ENCODE measurements at places on chromosomes 11 and 22.

- no peak for DNase-seq
Measured at GRCh38 chr11:124988063-124988462, 34.1 kb downstream of the CCDC15 start.

GRCh38 chr22:33896575-33897447 is 23.5 kb downstream of the LARGE1 start:
- no peak for DNase-seq

- peak; percentile 68 for DNase-seq
Measured at GRCh38 chr11:35064114-35064800, 74.7 kb upstream of the CD44 start.

DNA sequence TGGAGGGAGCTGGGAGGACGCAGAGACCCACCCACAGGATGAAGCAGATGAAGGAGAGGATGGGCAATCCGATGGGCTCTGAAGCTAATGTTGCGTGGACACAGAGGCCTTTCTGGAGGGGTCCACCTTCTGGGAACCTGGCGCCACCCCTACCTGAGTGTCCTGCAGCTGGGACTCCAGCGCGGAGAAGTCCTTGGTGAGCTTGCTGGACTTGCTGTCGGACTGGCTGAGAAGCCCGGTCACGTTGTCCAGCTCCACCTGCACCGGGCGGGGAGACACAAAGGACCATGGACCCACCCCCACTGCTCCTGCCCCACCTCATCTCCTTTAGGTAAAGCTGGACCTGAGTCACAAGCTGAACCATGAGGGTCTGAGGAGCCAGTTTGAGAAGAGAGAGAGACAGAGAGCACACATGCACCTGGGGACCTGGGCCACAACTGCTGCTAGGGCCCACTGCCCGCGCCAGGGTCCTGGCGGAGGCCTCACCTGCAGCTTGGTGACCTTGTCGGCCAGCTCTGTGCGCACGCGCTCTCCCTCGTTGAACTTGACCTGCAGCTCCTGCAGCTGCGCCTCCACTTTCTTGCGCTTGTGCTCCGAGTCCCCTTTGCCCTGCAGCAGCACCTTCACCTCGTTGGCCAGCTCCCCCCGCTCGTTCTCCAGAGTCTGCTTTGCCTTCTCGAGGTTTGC is 40.8 kb downstream of the APOL1 start:
- no peak for DNase-seq

- no peak for DNase-seq
Measured at GRCh38 chr11:70483917-70484316, 85.6 kb downstream of the CTTN start.

GRCh38 chr11:57641011-57641807 is 8.5 kb downstream of the YPEL4 start:
- DNase-seq = peak; percentile 37

- no peak for DNase-seq
Measured at GRCh38 chr11:45060707-45061106, 85.7 kb upstream of the PRDM11 start.

GRCh38 chr11:2205214-2205720 is 33.7 kb upstream of the TH start:
- no peak for DNase-seq

DNA sequence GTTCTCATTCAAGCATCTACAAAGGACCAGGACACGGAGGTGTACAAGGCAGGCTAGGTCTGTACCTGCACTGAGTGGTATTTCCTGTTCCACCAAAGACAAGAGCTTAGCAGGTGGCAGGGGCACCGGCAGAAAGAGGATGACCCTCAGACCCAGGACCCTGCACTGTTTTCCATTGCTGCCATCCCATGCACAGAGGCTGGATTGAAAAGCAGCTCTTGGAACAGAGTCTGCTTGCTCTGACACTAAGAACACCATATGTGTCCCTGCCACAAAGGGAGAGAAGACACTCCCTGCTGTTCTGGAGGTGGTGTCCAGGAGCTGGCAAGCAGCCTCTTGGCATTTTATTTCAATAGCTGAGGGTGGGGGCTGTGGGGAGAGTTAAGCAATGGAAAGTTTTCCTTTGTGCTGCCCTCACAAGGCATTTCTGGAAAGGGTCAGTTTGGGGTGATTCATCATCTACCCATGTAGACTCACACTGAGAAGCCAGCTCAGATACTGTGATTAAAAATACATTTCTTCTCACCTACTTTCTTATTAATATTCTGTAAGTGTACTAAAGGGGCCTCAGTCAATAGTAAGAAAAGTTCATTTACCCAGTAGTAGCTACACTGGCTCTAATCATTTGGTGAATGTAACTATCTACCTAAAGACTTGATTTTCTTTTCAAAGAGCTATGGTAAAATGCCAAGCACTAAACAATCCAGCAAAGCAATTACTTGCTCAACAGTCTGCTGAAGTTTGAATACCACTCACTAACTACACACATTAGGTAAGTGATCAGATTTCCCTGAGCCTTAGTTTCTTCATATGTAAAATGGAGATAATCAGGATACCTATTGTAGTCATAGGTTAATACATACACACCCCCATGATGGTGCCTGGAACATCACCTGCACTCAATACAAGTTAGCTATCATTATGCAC is 55.2 kb downstream of the SLC1A2 start:
- DNase-seq = peak; percentile 61

- DNase-seq = no peak
Measured at GRCh38 chr22:49853981-49854831, 562 bp downstream of the ZBED4 start.

- DNase-seq = no peak
Measured at GRCh38 chr11:64298966-64299846, 952 bp upstream of the CATSPERZ start.

GRCh38 chr11:914204-914603 is 3.6 kb upstream of the CHID1 start:
- DNase-seq = no peak

DNA sequence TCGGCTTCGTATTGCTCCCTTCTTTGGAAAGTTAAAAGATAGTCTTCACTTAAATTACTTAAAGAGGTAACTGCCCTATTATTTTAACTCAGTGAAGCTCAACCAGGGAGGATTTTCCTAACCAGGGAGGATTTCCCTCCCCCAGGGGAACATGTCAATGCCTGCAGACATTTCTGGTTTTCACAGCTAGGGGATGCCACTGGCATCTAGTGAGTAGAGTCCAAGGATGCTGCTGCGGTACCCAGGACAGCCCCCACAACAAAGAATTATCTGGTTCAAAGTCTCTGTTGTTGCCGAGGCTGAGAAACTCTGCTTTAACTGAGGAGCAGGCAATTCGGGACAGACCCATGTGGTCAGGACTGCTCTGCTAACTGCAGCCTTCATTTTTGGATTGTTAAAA is 82.2 kb downstream of the DEPDC5 start:
- no peak for DNase-seq

GRCh38 chr11:108838792-108839105 is 173.9 kb downstream of the DDX10 start:
- DNase-seq = no peak

GRCh38 chr11:7261578-7261977 is 9.9 kb downstream of the SYT9 start:
- no peak for DNase-seq

DNA sequence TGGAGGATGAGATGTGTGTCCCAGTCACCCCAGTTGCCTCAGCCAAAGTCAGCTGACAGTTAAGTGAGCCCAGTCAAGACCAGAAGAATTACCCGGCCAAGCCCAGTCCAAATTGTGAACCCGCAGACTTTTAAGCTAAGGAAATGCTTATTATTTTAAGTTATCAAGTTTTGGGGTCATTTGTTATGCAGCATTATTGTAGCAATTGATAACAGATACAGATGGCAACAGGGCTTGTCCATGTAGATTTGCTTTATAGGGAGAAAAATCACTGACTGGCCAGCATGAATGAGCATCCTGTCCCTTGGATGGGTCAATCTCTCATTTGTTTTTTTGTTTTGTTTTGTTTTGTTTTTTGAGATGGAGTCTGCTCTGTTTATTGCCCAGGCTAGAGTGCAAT is 22.9 kb downstream of the SDHAF2 start:
- DNase-seq = no peak

GRCh38 chr22:43624144-43624998 is 187.7 kb downstream of the EFCAB6 start:
- no peak for DNase-seq

All from skin of body (tissue), 3 donors.